ENCODE measurements at places on chromosomes 1 and 21.
A peak's percentile ranks its signal among the peaks of the same experiment; 100 is the strongest.

GRCh38 chr1:92934395-92935378 is 26.6 kb downstream of the DIPK1A start:
- DNase-seq = peak; percentile 91

DNA sequence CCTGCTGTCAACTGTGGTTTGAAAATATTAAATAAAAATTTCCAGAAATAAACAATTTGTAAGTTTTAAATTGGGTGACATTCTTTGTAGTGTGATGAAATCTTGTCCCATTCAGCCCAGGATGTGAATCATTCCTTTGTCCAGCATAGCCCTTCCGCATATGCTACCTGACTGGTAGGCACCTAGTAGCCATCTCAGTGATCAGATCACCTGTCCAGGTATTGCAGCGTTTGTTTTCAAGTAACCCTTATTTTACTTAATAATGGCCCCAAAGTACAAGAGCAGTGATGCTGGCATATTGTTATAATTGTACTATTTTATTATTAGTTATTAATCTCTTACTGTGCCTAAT is 351.6 kb upstream of the B3GALT2 start:
- no peak for DNase-seq

DNA sequence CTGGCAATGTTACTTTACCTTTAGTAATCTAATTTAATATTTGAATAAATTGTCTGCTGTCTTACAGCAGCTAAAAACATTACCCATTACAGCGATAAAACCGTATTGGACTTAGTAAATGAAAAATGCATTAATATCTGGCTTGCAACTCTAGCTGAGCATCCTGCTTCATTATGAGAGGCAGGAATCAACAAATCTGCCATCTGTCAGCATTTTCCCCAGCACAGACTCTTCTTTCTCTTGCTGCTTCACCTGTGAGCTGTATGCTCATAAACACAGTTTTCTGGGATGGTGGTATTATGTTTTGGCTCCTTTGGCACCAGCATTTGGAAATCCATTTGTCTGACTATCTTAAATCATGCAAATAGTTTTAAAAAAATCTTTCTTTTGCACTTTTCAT is 487.1 kb downstream of the KCNT2 start:
- DNase-seq = no peak

DNA sequence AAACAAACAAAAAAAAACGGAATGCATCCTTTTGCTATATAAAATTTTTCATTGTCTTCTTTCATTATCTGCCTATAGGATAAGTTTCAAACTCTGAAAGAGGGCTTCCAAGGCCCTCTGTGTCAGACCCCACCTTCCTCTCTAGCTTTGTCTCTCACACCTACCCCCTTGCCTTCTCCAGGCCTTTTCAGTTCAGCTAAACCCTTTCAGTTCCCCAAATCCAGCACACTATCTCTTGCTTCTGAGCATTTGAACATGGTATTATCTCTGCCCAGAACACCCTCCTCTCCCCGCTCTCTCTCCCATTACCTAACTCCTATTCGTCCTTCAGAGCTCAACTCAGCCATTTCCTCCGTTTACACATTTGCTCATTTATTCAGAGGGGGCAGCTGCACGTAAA is 35.7 kb downstream of the C1orf216 start:
- DNase-seq = no peak

DNA sequence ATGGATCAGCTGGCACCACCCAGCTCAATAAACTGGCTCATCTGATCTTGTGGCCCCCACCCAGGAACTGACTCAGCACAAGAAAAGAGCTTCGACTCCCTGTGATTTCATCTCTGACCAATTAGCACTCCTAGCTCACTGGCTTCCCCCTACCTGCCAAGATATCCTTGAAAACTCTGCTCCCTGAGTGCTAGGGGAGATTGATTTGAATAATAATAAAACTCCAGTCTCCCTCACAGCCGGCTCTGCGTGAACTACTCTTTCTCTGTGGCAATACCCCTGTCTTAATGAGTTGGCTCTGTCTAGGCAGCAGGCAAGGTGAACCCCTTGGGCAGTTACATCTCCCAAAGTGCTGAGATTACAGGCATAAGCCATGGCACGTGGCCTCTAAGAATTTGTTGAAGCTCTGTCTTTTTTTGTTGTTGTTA is 11.8 kb upstream of the RHBDL2 start:
- DNase-seq = no peak

- no peak for DNase-seq
Measured at GRCh38 chr1:75134647-75135572, 722 bp downstream of the LHX8 start.

DNA sequence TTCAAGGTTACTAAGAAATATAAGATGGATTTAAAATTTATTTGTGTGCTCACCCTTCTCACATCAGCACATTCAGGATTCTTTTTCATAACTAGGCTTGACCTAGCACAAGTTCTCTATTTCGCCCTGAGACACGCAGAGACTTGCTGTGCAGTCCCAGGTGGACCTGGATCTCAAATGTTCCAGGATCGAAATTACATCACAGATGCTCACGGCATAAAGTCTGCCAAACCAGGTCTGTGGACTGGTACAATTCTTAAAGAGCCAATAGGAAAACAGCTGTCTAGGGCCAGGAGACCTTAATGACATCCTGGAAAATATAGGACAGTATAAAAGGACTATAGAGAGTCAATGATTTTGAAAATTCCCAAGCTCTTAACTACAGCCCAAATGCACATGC is 2.2 kb downstream of the PGBD5 start:
- DNase-seq = no peak

DNA sequence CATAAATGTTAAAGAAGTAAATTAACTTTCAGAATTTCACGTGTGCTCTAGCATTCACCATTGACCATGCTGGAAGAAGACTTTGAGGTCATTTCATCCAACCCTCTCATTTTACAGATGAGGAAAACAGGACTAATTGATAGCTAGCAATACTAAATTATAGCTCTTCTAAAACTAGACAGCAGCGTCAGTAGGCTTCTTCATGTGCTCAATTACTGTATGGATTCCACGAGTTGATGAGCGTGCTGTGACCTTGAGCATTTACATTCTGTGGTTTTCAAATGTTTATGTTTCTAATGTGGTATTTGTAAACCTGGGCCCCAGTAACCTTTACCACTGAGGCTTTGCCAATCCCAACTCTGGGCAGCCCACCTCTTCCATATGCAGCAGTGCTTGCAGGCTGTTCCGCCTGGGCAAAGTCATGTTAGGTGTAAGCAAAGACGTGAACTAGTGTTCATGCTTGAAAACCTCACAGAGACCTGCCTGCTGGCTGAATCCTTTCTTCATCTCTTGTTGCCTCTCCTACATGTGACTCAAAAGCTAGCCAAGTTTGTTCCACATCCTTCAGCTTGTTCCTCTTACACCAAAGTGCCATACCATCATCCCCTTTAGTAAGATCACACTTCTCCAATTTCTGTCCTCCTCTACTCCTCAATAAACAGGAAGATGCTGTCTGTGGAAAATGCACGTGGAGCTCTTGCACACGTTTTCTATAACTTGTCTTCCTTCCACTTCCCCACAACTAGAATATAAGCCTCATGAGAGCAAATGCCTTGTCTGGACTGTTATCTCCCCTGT is 17.2 kb downstream of the KCNJ15 start:
- DNase-seq = no peak

GRCh38 chr1:100927276-100927675 is 31.4 kb downstream of the SLC30A7 start:
- no peak for DNase-seq

GRCh38 chr1:27632387-27633297 is 2.3 kb downstream of the FGR start:
- no peak for DNase-seq

DNA sequence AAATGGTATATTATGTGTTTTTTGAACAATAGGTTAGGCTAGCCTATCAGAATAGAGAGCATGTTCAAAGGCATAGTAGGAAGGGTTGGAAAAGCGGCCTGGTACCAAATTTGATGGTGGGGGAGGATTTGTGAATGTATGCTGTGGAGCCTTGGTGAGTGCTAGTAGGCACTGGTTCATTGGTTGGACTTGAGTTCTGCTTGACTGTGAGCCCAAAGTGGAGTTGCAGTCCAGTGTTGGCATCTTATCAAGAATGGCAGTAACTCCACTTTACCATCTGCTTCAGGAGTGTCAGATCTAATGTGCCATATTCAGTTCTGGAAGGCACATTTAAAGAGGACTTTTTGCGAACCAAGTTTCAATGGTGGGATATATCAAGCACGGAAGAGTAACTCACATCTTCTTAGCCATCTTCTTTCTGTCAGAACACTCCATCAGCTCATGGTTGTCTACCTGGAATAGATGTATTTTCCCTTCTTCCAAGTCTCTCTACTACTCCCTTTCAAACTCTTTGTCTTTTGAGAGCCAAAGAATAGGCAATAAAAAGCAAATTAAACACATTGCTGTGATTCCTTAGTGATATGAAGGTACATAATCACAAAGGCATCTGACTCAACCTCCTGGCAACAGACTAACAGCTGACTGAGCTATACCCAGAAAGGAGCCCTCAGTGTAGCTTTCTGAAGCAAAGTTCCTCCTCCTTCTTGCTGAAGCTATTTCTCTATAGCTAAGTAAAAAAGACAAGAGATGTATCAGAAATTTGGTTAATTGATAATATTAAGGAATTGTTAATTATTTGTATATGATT is 21.7 kb downstream of the LRRC8B start:
- DNase-seq = peak; percentile 3

DNA sequence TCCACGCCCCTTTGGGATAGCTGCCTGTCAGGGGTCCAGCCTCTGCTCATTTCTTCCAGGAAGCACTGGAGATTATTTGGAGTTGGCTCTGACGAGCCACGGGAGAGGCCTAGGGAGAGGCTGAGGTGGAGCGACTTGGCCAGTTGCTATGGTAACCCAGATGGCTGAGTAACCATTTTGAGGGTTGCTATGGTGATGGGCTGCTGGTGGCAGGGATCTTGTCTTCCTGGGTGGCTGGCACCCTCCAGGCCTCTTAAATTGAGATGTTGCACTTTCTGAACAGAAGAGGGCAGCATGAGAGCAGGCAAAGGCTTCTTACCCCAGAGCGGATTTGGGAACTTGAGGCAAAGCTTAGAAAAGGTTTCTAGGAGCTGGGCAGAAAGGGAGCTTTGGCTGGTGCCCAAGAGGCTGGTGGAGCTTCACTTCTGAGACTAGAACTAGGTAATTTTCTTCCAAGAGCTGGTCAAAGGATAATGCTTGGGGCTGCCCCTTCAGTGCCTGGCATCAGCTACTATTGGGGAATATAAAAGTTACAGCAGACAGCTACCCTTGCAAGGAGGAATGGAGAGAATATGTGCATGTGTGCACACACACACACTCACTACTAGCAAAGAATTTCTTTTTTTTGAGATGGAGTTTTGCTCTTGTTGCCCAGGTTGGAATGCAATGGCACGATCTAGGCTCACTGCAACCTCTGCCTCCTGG is 72.5 kb downstream of the NDUFS5 start:
- DNase-seq = peak; percentile 98

DNA sequence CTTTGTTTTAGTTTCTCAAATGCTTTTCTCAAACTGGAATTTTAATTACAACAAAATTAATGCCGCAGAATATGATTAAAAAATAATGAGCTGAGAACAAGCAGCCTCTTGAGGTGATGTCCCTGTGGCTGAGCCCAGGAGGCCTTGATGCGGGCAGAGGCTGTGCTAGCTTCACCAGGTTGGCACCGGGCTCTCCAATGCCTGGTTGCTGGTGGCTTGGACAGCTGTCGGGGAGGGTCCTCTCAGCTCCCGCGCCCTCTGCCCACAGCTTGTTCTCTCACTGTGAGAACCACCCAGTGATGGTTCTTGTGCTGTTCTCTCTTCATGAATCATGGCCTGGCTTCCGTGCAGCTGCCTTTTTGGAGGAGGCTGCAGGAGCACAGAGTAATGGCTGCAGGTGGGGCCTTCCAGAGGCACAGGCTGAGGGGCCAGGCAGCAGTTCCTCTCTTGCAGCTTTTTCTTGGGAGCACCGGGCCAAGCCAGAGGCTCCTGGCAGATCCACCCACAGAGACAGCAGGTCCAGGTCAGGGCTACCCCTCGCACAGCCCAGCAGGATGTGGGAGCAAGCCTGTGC is 156.3 kb downstream of the PCBP3 start:
- no peak for DNase-seq

DNA sequence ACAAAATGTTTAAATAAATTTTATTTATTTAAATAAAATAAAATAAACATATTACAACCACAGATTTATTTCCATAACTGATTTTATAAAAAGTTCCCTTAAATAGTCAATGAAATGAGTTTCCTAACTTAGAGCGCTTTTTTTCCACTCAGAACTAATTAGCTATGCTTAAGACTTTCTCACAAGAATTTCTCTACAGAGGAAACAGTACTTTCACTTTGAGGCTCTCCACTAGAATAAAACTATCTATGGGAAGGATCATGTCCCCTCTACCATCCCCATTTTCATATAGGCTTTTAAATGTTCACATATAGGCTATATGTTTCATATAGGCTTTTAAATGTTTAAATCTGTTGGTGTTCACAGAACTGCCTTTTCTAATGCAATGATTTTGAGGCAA is 40.0 kb upstream of the DPH5 start:
- no peak for DNase-seq

DNA sequence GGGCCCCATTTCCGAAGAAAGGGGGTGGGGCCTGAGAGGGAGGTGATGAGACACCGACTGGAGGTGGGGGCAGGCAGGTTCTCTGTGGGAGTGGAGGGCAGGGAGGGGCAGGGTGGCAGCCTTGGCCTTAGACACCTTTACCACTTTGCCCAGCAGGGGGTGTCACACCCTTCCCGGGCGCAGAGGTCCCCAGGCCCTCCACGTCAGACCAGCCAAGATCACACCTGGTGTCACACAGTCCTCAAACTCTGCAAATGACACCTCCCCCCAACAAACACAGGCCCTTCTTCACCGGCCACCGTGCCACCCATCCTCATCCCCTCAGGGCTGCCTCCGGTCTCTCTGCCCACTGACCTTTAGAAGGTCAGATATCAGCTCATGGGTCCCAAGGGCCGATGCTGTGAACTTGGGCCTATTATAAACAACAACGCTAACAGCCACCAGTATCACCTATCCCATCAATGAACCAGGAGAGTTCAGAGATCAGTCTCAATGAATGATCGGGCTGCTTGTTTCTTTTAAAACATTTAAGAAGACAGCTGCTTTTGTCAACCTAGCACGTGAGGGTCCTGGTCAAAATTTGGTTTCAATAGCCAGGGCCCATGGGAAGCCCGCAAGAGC is 103.9 kb downstream of the CASZ1 start:
- peak; percentile 4 for DNase-seq

GRCh38 chr1:43348343-43348808 is 10.4 kb upstream of the CDC20 start:
- no peak for DNase-seq

DNA sequence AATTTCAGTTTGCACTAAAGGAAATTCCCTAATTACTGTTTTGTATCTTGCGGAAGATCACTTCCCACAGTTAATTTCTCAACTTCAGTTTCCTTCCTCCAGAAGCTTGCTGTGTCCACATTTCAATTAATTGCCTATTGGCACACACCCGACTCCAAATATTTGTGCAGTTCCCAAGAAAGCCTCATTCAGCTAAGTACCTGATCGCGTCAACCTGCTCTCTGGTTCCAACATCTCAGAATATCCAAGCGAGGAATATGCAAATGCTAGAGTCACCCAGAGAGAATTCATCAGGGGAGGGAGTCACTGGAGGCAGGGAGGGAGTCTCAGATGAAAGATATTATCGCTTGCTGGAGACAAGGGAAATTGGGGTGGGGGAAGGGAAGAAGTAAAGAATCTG is 351.3 kb downstream of the RRAGC start:
- no peak for DNase-seq

Data from EH (cell line).